ENCODE measurements at places on chromosomes 11 and 22.
A peak's percentile ranks its signal among the peaks of the same experiment; 100 is the strongest.

DNA sequence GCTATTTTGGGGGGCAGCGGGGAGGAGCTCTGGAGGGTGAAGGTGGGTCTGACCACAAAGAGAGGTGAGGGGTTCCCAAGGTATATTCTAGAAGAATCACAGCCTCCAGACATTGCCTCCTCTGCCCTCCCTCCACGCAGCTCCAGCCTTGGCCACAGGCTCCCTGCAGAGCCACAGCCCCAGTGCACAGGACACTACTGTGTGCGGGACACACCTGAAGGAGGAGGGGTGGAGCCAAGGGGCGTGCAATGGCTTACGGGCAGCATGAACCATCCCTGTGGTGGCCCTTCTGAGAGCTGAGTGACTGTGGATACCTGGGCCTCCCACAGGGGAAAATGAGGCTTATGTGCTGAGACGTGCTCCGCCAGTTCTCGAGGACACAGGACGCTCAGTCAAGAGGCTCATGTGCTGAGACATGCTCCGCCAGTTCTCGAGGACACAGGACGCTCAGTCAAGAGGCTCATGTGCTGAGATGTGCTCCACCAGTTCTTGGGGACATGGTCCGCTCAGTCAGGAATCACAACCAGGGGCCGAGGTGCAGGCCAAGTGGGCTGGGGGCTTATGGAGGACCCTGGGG is 417.3 kb downstream of the SHANK2 start:
- DNase-seq, result no peak

DNA sequence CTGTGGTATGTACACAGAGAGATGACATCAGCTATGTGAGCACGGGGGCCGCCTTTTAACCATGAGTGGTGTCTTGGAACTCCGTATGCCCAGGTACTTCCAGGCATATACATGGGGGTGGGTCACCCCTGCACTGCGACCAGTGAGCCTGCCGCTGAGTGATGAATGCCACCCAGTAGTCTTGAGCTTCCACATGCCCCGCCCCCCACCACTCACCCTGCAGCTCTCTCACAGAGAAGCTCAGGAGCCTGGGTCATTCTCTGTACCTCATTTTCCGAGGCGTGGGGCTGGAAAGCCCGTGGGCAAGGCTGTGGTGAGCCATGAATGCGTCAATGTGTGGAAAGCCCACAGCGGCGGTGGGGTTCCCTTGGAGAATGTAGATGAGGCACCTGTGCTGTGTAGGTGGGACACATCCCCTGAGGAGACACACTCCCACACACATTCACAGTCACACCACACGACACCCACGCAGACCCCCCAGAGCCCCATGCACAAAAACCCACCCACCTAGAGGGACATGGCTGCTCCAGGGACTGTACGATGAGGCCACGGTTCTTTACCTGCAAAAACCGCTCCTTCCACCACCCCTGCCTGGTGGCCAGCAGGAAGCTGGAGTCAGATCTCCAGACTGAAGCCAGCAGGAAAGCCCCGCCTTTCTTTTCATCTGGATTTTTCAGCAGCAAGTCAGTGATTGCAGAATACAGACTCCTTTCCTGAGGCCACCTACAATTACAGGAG is 67.6 kb downstream of the PIWIL3 start:
- no peak for DNase-seq

DNA sequence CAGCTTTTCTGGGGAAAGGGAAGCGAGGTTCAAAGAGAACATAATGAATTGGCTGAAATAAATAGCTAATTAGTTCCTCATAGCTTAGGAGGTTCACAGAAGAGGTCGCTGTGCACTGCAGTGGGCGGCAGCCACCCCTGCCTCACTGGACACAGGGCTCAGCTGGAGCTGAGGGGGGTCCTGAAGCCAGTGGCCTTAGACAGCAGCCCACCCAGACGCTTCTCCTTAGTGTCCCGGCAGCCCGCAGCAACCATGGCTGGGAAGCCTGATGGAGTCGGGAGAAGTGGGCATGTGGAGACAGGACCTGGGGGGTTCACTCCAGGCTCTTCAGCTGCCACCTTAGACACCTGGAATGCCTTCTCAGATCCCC is 75.4 kb downstream of the TRIM29 start:
- DNase-seq, result no peak

DNA sequence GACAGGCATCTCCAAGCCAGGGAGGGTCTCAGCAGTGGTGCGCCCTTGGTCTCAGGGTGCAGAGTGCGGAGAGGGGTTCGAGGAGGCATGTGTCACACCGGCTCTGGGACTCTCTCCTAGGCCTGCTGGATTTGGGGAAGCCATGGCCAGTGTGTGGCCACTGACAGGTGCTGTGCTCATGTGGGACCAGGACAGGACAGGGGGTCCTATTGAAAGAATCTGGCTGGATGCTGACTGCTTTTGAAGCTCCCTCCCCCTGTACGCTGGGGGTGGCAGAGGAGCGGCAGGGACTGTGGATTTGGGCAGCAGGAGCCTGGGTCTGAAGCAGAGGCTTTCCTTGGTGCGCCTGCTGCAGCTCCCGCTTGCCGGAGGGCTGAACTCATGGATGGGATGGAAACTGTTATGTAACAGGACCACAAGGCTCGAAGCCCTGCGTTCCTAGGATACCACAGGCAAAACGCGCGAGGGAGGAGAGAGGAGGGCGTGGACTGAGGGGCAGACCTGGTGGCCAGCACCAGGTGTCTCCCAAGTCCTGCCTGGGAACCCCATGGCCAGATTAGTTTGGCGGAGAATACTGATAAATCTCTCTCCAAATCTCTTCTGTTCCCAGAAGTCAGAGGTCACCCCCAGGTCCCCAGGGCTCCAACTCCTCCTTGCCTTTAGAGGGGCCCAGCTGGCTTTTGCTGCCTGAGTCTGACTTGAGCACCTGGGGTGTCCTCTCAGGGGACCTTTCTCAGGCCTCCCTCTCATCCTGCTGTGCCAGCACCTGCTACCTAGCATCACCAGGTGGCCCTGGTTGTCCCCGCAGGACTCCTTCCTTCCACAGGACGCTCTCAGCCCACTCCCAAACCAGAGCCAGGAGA is 13.8 kb upstream of the TEF start:
- peak; percentile 47 for DNase-seq

DNA sequence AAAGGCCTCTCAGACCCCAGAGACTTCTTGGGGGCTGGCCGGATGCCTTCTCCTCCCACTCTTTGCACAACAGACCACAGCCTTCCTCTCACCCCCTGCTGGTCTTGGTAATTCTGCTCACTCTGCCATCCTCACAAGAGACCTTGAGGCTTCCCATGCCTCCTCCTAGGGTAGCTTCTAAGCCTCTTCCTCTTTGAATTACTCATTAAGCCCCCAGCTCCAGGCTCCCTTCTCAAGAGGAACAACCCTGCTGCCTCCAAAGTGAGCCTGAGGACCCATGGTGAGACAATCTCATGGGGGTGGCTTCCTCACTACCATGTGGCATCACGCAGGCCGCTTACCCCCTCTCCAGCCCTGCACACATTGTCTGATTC is 184.6 kb upstream of the SYT13 start:
- no peak for DNase-seq

- DNase-seq, result no peak
Observed at GRCh38 chr11:70535191-70535971, 137.1 kb downstream of the CTTN start.

- DNase-seq, result no peak
Observed at GRCh38 chr11:91239359-91239758, 985.3 kb upstream of the FAT3 start.

DNA sequence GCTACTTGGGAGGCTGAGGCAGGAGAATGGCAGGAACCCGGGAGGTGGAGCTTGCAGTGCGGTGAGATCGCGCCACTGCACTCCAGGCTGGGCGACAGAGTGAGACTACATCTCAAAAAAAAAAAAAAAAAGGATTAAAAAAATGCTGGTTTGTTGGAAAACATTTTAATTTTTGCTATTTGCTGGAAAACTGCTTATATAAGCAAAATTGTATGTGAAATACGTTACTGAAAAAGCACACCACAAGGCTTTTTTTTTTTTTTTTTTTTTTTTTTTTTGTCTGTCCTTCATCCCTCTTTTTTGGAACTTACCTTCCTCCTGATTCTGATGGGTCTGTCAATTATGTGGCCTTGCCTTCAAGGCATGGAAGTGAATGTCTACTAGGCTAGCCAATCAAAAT is 40.8 kb downstream of the DCDC1 start:
- DNase-seq, result no peak

Measured in globus pallidus (tissue), 1 donor.